AG04450 (cell line): ENCODE measurements at places on chromosomes 12 and 14.

- DNase-seq = no peak
Observed at GRCh38 chr14:48580692-48581091, 905.3 kb upstream of the MDGA2 start.

DNA sequence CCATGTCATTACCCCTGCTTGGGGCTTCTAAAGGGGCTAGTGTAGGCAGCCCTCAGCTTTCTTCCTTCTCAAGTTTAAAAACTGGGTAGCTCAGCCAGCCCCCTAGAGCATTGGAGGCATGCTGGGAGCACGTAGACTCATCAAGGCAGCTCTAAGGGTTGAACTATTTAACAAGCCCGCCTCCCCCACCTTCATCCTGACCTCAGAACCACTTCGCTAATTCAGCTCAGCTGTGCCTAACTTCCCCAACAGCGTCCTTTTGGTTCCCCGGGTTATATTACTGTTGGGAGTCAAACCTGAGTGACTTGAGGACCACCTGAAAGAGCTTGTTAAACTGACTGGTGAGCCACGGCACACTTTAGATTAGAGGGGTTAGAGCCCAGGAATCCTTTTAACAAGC, 30.1 kb downstream of the MAX start:
- no peak for DNase-seq

DNA sequence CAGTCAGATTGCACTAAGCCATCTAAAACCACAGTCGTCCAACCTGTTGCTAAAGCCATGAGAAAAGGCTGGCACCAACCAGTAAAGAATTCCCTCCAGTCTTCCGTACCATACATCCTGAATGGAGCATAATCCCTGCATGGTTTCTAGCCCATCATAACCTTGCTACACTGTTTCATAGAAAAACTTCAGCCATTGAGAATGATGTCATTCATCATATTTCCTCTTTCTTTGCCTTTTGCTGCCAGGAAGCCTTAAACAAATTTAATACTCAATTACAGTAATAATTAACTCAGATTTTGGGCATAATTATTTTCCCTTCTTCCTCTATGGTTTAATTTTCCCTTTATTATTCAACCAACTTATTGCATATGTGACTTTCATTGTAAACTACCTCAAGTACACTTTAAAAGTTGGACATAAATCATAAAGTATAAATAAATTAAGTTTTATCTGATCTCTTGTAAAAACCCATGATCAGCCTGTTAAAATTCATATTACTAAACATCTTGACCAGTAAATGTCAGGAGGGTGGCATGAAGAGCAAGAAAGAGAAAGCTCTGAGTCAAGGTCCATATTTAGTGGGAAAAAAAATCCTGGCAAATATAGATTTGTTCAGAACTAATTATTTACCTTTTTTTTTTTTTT, 264.7 kb downstream of the ZFP36L1 start:
- DNase-seq = no peak

DNA sequence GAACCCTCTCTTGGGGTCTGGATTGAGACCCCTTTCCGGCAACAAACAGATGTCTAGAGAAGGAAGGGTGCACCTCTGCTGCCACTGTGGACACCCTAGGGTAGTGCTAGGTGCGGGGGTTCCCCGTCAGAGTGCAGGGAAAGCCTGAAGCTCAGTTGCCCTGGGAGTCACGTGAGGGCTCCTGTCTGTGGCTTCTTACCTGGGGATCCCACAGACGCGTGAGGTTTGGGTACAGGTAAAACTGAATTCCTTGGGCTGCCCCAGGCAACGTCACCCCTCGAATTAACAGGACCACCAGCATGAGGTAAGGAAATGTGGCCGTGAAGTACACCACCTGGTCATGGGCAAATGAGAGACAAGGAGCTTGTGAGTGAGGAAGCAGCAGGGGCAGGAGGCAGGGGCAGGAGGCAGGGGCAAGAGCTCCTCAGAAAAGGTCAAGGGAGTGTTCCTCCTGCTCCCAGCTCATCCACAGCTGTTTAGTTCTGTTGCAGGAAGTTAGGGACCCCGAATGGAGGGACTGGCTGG, 21.0 kb upstream of the SLC6A12 start:
- no peak for DNase-seq

DNA sequence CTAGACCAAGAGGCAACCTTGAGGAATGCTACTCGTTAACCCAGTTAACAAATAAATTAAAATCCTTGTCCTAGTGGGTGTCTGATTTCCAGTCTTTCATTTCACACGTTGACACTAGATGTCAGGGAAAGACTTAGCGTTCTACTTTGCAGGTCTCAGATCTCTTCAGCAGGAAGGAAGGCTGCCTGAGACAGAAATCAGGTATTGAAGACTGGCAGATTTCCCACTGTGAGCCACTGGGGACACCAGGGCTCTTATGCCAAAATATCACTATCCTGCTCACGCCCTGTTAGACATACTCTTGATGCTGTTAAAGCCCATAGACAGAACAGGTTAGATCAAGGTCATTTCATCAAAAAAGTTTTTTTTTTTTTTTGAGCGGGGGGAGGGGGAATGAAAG, 33.0 kb downstream of the EMP1 start:
- no peak for DNase-seq

- DNase-seq = no peak
Observed at GRCh38 chr12:57604454-57604991, at the start of gene DTX3. TSS of gene DTX3 (plus strand) at chr12:57604824. CDS start at chr12:57606518, 1,694 bp downstream.

DNA sequence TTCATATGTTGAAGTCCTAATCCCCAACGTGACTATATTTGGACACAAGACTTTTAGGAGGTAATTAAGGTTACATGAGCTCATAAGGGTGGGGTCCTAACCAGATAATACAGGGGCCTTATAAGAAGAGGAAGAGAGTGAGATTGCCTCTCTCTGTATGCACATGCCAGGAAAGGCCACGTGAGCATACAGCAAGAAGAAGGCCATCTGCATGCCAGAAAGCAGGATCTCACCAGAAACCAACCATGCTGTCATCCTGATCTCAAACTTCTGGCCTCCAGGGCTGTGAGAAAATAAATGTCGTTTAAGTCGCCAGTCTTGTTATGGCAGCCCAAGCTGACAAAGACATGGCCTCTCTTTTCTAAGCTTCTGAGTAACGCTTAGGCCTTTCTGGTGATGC, 69.0 kb upstream of the GPHB5 start:
- DNase-seq = no peak

DNA sequence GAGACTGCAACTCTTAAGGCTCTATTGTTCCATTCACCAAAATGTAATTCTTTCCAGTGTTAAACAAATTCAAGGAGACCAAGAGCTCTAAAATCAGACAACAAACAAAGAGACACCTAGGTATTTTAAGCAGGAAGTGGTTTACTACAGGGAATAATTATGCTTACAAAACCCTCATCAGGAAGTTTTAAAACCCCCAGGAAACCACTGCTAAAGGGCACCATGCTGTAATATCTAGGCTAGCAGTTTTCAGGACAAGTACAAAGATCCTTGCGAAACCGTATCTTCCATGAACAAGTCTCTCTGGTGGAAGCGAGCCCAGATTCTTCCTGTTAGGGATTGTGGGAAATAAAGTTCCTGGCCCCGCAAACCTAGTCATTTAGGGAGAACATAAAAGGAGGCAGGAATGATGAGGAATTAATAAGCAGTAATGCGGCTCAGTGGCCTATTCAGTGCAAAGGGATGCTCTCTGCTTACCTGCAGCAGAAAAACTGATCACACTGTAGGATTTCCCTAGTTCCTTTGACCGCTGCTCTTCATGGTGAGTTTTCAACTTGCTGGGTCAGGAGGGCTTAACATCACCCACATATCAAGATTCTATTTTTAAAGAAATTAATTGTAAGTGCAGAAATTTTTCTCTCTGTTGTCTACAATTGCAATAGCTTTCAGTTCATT, 42.8 kb downstream of the ACSM4 start:
- no peak for DNase-seq

GRCh38 chr12:65450625-65451024, 172.1 kb downstream of the MSRB3 start:
- no peak for DNase-seq

- DNase-seq = no peak
Observed at GRCh38 chr12:94244165-94245133, 96.1 kb downstream of the PLXNC1 start.

GRCh38 chr14:94700336-94700735, 69.6 kb downstream of the GSC start:
- no peak for DNase-seq

GRCh38 chr12:188910-189621, 24.9 kb downstream of the SLC6A12 start:
- DNase-seq = peak; percentile 18

- no peak for DNase-seq
Observed at GRCh38 chr14:61765225-61765943, 3.2 kb downstream of the SNAPC1 start.

DNA sequence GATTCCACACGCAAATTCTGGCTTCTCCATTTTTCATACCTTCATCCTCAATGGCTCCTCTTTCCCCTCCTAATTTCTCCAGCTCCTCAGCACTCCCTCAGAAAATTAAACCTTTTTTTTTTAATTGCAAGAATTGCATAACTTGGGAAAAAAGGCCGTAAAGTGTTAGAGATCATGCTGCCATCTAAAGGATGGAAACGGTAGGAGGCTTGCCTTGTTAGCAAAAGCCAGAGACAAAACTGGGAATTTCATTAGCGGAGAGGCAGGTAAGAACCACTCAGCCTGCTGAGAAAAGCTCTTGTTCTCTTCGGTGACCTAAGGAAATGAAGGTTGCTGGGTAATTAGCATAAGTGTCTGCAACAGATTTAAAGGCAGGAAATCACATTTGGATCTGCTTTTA, 204.3 kb downstream of the AEBP2 start:
- DNase-seq = no peak

DNA sequence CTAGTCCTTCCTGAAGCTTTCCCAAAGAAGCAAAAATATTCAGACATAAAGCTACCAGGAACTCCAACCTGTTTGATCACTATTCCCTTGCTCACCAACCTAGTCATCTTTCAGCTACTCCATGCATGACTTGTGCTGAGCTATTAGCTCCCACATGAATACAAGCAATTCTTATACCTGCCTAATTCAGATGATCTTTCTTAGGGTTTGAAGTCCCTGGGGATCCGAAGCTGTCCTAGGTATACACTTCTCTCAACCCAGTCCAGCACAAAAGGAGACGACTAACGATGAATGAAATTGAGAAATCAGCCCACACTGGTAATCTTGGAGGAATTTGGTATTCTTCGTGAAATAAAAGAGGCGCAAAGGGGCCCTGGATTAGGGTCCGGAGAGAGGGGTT, 631 bp upstream of the PTGR2 start:
- no peak for DNase-seq

DNA sequence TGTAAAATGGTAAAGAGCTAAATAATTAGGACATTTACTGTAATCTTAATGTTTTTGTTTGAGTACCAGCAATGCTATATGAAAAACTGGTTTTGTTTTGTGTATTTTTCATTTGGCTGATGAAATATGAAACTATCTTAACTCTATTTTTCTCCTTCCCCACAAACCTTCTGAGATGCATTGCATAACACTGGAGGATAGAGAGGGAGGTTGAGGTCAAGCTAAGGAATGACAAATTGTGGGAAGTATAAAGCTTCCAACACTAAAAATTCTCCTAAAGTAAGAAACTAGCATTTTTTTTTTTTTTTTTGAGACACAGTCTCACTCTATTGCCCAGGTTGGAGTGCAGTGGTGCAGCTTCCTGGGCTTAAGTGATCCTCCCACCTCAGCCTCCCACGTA, 31.5 kb upstream of the SRP54 start:
- DNase-seq = no peak

GRCh38 chr12:109253913-109254544, 55.1 kb downstream of the FOXN4 start:
- DNase-seq = no peak

DNA sequence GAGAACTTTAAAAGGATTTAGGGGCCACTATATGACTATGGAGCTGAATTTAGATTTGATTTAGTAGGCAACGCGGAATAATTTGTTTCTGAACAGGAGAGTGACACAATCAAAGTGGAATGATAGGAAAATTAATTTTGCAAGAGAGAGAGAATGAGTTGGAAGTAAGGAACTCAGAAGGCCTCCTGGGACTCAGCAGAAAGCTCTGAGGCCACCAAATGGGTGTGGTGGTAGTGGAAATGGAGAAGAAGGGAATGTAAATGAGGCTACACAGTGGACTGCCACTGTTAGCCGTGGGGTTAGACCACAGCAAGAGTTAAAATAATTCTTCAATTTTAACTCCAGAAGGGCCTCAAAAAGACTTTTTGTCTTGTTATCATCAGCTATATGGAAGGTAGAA, 102.7 kb downstream of the LRRK2 start:
- no peak for DNase-seq

- no peak for DNase-seq
Observed at GRCh38 chr12:16612647-16613046, 6.7 kb upstream of the LMO3 start.

- DNase-seq = no peak
Observed at GRCh38 chr14:77909911-77910310, 110.0 kb downstream of the ADCK1 start.

DNA sequence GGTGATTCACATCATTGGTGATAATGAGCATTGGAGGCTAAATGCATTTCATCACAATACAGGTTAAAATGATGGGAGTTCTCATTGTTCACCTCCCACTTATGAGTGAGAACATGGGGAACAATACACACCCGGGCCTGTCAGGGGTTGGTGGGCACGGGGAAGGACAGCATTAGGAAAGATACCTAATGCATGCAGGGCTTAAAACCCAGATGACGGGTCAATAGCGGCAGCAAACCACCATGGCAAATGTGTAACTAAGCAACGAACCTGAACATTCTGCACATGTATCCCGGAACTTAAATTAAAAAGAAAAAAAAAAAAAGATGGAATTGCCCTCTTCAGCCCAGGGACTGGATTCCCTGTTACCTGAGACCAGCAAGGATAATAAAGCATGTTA, 2.3 kb upstream of the LUM start:
- DNase-seq = no peak

- DNase-seq = no peak
Observed at GRCh38 chr14:75322746-75323145, 44.1 kb downstream of the FOS start.

DNA sequence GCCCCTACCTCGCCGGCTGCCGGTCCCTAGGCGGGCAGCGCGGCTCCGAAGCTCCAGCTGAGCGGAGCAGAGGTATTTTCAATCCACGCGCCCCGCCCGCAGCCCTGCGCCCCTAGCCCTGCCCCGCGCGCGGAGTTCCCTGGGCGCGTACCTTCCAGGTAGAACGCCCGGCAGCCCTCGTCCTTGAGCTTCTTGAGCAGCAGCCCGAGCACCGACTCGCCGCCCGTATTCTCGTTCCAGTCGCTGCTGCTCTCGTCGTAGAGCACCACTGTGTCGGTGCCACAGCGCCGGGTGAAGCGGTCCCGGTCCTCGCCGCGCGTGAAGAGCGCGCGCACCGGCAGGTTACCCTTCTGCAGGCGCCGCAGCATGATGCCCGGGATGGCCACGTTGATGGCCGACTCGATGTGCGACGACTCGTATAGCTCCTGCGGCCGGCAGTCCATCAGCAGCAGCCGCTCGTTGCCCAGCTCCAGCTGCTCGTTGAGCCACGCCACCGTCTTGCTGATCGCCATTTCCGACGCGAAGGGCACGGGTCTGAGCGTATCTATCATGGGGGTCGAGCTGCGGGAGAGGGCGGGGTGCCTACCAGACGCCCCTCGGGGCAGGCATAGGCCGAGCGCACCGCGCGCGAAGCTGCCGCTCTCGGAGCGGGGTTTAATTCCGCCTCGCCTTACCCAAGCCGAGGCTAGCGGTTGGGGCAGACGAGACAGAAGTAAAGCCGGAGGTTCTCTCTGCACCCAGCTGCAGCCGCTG, 636 bp downstream of the DUSP6 start:
- DNase-seq = no peak

- no peak for DNase-seq
Observed at GRCh38 chr12:39490500-39491282, 47.8 kb upstream of the KIF21A start.
